ENCODE measurements at places on chromosomes 16 and 17.
A peak's percentile ranks its signal among the peaks of the same experiment; 100 is the strongest.

DNA sequence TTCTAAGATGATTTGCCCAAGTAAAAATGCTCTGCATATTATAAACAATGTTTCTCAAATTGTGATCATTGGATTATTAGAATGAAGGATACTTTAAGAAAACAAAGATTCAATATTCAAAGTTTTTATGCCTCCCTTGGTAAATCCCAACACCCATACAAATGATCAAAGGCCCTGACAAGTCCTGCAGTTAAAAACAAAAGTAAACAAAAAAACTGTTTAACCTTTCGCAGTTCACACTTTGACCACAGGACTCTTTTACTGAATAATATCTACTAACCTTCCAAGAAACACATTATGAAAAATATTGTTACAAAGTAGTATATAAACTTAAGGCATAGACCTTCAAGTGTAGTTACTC lies 365.9 kb upstream of the ZFHX3 start:
- DNase-seq = no peak

DNA sequence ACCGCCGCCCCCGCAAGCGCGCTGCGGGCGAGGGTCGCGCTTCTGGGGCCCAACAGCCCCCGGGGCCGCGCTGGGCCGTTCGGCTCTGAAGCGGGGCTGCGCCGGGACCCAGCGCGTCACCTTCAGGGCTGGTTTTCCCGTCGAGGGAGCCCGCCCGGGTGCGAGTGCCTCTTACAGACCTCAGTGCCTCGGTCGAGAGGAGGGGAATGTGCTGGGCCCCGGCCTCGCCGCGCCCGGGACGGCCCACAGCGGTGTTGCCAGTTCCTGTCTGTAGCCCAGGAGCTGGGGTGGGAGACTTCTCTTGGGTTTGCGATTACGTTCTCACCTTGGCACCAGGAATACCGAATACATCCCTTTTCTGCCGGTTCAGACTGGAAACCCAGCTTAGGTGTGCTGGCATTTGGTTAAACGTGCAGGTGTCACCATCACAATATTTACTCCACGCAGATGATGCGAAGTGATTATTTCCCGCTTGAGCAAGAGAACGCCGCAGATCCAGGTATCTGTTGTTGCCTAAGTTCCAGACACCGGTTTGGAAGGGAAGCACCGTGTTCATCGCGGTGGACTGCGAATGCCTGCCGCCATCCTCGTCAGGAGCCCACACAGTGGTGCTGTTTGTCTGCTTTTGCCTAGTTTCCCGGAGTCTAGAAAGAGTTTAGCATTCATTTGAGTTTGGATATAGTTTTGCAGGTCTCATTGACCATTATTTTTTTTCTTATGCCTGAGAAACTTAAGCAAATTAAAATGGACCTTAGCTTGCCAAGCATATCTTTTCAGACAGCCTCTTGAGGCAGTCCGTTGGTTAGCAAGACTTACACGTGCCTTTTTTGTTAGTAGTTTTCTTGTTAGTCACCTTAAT lies 914 bp downstream of the MAP1LC3B start:
- DNase-seq = peak; percentile 42

DNA sequence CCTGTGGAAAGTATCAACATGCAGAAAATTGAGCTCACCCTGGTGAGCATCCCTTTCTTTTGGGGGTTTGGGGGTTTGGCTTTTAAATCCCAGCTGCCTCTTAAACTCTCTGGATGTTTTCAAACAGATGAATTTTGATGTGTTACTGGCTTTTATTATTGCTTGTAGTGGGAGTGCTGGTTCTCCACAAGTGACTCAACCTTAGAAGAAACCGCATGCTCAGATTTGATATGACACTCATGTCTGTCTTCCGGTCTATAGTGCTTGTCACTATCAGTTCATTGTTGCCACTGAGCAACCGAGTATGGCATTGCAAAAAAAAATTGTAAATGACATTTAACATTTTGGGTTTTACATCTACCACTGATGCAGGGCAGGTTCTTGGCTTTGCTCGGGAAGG lies 104.5 kb downstream of the HS3ST4 start:
- DNase-seq = no peak

DNA sequence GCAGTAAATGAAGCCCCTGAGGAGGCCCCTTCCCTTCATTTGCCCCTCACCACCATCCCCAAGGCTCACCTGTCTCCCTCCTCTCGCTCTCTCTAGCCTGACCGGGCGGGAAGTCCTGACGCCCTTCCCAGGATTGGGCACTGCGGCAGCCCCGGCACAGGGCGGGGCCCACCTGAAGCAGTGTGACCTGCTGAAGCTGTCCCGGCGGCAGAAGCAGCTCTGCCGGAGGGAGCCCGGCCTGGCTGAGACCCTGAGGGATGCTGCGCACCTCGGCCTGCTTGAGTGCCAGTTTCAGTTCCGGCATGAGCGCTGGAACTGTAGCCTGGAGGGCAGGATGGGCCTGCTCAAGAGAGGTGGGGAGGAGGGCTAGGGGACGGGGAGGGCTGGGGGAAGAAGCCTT lies 21.0 kb downstream of the WNT9B start:
- DNase-seq = no peak

DNA sequence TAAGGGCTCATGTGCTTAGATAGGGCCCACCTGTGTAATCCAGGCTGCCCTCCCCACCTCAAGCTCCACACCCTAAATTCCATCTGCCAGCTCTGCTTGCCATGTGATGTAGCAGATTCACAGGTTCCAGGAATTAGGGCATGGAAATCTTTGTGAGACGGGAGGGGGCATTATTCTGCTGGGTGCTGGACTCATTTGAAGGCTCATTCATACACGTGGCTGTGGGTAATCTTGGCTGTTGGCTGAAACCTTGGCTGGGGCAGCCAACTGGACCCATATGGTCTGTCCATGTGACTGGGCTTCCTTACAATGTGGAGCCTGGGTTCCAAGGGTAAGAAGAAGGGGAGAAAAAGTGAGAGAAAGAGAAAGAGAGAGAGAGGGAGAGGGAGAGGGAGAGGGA lies 115.1 kb downstream of the CYLD start:
- DNase-seq = no peak

- DNase-seq = no peak
Measured at GRCh38 chr17:63490329-63490728, 13.5 kb downstream of the ACE start.

GRCh38 chr17:76196675-76197074 lies 43.6 kb downstream of the RNF157 start:
- no peak for DNase-seq

- no peak for DNase-seq
Measured at GRCh38 chr17:1037238-1037879, 40.4 kb downstream of the TIMM22 start.

- no peak for DNase-seq
Measured at GRCh38 chr17:78759203-78759968, 22.7 kb downstream of the CYTH1 start.

GRCh38 chr17:61878984-61879612 lies 15.8 kb upstream of the BRIP1 start:
- DNase-seq = no peak

DNA sequence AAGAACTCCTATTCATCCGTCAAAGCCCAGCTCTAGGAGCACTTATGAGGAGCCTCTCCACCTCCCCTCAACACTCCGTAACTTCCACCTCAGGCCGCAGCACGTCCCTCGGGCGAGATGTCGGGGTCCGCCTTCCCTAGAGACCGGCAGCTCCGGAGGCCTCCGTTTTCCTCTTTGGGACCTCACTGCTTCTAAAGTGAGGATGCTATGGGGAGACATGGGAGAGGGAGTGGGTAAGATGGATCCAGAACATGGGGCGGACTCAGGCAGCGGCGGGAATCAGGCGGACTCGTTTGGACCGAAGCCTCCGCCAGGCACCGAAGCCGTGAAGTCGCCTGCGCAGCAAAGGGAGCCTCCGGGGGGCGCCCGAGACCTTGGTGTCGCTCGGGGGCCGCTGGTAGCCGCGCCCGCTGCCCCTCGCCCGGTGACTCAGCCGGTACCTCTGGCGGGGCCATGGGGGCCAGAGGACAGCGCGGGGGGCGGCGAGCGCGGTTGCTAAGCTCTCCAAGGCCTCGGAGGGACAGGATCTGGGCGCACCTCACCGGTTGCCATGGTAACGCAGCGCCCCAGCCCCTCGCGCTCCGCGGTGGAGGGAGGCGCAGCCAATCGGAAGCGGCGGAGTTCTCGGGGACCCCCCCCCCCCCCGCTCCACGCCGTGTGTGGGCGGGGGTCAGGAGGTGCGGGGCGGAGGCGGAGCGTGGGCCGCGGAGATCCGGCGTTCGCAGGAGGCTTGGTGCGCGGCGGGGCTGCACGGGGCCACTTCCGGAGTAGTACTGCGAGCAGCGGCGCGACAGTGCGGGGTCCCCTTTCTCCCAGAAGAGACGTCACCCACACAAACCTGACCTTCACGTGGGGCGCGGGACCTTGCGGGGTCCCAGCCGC lies 1.3 kb upstream of the HIC1 start:
- DNase-seq = peak; percentile 65

- DNase-seq = no peak
Measured at GRCh38 chr17:73156887-73157520, 7.8 kb upstream of the SSTR2 start.

GRCh38 chr17:17846003-17846402 lies 9.2 kb upstream of the SREBF1 start:
- DNase-seq = no peak

DNA sequence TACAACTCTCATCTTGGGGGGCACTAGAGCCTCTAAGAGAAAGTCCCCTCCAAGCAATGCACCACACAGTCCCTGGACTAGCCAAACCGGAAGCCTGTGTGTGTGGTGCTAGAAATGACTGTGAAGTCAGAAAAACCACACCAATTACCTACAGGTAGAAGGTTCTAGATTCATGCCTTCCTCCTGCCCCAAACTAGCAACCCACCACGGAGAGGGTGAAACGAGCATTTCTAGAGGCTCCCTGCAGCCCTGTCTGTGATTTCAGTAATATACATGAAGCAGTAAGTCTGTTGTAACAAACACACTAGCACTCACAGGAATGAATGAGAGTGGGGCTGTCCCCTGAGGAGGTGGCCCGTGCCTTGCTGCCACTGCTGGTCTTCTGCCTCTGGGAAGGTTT lies 13.6 kb downstream of the ZFHX3 start:
- no peak for DNase-seq

DNA sequence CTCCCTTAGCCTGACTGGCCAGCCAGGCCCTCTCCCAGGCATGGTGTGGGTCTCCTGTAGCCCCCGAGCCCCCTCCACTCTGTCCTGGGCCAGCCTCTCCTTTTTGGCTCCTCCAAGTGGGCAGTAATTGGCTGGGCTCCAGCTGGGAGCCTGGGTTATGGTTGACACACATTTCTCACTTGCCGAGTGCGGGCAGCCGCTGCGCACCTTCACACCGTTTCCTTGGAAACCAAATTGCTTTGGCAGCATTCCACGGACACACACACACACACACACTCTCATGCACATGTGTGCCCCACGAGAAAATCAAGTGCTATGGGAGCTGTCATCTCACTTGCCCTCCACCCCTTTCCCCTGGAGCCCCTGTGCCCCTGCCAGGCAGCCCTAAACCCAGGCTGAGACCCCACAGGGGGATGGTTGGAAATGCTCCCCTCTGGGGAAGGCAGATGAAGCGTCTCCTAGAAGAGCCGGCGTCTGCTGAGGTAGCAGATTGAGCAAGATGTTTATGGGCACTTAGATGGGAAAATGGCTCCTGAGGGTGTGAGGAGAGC lies 402.7 kb upstream of the TNRC6C start:
- peak; percentile 23 for DNase-seq

Data from Calu3 (cell line).